Activated CD4-positive, alpha-beta T cell treated with anti-CD3 and anti-CD28 coated beads for 4 hours (primary cell): ENCODE measurements at places on chromosomes 4 and X.

- no peak for DNase-seq
These were observed 14.8 kb downstream of the HOPX start for GRCh38 chr4:56666279-56666678.

DNA sequence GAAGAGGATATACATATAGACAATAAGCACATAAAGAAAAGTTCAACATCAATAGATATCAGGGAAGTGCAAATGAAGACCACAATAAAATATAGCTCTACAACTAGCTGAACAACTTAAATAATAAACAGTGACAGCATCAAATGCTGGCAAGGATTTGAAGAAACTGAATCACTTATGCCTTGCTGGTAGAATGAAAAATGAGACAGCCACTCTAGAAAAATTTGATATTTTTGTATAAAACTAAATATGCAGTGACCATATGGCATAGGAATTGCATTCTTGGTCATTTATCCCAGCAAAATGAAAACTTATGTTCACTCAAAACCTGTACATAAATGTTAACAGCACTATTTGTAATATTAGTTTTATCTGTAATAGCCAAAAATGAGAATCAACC lies 1102.0 kb downstream of the C4orf33 start:
- no peak for DNase-seq

DNA sequence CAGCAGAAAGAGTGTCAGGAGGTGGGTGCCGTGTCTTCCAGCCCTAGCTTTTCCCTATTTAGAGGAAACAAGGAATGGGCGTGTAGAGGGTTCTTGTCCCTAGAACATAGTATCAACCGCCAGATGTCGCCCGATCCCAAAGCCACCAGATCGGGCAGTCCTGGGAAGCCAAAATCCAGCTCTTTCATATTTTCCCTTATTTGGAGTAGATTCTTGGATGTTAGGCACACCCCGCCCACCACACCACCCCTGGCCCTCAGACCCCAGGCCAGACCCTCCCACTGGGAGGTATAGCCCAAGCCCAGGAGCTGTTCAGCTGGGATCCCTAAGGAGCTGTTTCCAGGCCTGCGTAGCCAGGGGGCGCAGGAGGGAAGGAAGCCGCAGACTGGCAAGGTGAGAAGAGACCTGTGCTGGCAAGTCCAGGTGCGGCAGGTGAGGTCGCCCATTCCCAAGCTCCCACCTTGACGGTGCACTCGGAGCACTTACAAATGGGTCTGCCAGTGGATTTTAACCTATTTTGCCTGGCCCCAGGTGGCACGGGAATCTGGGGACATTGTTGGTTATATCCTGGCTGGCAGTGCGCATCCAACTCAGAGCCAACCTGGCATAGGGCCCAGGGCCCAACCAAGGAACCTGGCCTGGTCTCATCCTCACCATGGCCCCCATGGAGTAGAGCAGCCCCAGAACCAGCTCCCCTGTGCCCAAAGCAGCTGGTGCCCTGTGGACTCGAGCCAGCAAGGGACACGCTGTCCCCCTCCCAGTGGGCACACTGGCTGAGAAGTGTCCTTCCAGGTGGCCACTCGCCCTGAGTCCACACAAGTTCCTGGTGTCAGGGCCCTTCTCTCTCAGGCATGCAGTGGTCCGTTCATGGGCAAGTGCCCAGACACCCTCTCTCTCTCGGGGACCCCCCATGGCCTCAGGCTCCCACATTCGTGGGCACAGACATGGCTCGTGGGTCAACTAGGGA lies 811 bp downstream of the FLNA start:
- DNase-seq = no peak

- DNase-seq = no peak
These were observed 29.7 kb upstream of the CRMP1 start for GRCh38 chr4:5922556-5922955.

- DNase-seq = no peak
These were observed 111.7 kb downstream of the AMER1 start for GRCh38 chrX:64093761-64094160.

DNA sequence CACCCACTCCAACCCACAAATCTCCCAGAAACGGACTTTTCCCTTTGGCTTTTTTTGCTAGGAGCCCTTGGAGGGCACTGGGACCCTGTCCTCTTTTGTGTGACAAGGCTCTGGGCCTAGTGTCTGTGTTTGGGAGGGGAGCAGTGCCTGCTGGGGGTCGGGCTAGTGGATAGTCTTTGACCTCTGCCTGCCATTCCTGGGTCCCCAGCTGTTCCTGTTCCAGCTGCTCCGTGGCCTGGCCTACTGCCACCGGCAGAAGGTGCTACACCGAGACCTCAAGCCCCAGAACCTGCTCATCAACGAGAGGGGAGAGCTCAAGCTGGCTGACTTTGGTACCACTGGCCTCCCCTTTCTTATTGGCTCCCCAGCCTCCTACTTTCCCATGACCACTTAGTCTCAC lies 6.7 kb upstream of the USP11 start:
- DNase-seq = no peak

DNA sequence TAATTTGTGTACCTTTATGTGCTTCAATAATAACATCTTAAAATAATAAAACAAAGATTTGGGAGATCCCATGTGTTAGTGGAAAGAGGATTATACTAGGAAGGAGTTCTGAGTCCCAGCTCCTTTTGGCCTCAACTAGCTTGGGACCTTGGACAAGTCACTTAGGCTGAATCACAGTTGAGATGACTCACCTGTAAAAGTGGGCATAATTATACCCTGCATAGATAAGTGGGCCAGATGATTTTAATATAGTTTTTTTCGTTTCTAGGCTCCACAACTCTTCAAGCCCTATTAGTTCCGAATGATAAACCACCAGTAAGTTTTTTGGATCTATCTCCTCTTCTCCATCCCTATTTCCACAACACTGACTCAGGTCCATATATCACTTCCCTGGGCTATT lies 131.8 kb downstream of the ENOX2 start:
- DNase-seq = no peak

- DNase-seq = no peak
These were observed 177.1 kb downstream of the FGF13 start for GRCh38 chrX:138534410-138534809.

DNA sequence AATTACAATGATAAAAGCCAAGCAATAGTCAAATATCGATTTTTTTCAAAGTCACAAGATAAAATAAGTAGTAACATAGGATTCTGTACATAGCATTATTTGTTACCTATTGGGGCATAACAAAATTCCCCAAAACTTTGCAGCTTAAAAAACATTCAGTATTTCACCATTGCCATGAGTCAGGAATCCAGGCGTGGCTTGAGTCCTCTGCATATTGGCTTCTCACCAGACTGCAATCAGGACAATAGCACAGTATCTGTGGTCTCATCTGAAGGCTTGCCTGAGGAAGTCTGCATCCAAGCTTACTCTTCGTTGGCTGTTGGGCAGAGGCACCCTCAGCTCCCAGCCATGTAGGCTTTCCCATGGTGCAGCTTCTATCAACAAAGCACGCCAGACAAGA lies 6.2 kb upstream of the CTBP1 start:
- DNase-seq = no peak

- no peak for DNase-seq
These were observed 40.4 kb downstream of the MAP7D3 start for GRCh38 chrX:136210806-136211205.

DNA sequence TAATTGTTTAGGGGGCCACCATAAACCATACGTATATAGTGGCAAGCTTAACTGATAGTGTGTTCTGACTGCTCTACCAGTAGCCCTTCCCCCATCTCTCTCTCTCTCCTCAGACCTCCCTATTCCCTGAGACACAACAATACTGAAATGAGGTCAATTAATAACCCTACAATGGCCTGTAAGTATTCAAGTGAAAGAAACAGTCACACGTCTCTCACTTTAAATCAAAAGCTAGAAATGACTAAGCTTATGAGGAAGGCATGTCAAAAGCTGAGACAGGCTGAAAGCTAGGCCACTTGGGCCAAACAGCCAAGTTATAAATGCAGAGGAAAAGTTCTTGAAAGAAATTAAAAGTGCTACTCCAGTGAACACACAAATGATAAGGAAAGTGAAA lies 78.0 kb downstream of the PRDM5 start:
- no peak for DNase-seq

GRCh38 chrX:38112566-38112965 lies 106.2 kb downstream of the SYTL5 start:
- DNase-seq = no peak

GRCh38 chr4:1499465-1499864 lies 93.2 kb upstream of the NKX1-1 start:
- DNase-seq = no peak
